C1 segment of cervical spinal cord (tissue), 14 donors: ENCODE measurements at places on chromosomes 11 and 22.

- DNase-seq: no peak
These were observed 12.1 kb downstream of the BBOX1 start for GRCh38 chr11:27052668-27053067.

GRCh38 chr11:120554766-120555432 is 43.4 kb downstream of the GRIK4 start:
- DNase-seq: no peak

DNA sequence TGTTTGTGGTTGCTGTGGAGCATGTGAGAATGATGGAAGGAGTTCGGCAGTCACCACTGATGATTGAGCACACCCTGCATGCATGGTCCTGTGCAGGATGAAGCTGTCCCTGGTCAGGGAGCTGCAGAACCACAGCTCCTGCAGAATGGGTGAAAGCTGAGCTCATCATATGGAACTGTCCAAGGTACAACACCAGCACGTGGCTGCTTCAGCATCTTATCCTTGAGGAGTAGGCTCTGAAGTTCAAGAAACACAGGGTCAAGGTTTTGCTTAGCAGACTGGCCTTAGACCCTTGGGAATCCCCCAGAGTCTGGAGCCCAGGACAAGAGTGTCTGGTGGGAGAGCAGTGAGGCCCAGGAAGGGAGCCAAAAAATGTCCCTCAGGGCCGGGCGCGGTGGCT is 182.4 kb upstream of the LARGE1 start:
- no peak for DNase-seq

DNA sequence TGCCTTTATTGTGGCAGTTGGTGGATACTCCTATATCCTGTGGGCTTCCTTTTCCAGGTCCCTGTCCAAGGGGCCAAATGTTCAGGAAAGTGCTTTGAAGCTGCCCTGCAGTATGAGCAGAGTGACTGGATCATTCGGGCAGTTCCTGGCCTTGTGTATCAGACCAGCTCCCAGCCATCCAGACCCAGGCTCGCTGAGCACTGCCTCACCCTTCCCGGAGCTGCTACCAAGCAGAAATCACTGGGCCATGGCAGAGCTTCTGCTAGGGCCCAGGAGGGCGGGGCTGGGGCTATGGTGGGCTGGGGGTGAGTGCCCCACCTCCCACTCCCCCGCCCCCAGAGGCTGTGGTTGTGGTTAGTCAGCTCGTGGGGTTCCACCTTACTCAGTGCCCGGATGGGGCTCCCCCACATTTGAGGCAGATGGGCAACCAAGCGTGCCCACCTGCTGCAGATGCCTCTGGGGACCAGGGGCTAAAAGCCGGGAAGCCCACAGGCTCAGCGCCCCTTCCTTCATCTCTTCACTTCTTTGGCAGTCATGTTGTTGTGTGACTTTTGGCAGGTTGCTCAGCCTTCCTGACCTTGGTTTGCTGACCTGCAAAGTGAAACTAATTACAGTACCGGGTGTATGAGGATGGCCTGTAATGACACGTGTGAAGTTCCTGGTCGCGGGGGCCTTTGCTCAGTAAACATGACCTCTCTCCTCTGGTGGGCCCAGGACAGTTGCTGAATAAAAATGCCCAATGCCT is 2.1 kb upstream of the LRRC32 start:
- DNase-seq: no peak

DNA sequence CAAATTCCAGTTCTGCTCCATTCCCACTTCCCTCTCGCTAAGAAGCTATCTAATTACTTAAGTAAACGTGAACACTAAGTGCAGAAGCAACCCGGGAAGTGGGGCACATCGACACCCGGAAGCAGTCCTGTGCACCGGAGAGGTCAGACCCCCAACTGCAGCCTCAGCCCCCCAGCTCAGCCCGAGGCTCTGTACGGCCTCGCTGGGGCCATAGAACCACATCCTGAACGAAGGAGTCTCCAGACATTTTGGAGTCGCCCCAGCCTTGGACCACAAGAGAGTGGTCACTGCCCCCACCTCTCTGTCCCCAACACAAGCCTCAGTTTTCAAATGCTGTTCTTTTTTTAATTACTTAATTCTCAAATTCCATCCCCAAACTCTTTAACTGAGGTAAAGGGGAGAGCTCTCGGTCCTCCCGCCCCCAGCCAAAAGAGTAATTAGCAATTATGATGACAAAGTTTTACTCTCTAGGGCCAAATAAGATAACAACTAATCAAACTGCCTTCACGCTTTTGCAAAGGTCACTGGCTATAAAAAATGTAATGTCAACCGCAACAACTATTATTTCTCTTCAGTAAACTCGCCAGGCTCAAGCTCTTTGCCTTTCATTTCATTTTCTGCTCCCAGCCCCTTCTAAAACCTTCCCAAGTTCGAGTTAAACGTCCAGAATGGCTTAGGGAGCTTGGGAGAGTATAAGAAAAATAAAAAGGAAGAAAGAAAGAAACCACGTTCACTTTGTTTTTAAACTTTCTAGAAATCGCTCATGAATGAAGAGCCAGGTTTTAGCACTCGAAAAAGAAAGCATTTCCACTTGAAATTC is 2.2 kb downstream of the PAX6 start:
- DNase-seq: no peak
